ENCODE measurements at places on chromosomes 12 and 14.

DNA sequence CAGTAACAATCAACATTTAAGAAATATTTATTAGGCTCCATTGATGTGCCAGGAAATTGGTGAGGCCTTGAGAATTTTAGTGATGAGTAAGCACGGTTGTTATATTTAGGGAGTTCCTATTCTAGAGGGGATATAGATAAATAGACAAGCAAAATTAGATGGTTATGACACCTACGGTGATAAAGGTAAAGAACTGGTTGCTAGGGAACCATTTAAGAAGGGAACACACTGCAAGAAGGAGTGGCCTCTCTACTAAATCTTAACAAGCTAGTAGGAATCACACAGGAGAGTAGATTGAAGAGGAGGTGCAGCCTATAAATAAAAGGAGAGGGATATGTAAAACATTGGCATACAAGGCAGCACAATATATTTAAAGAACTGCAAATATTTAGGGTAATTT, 155.2 kb downstream of the LRIG3 start:
- DNase-seq, result no peak

- DNase-seq, result no peak
Observed at GRCh38 chr14:36944307-36945010, 227.9 kb downstream of the SLC25A21 start.

DNA sequence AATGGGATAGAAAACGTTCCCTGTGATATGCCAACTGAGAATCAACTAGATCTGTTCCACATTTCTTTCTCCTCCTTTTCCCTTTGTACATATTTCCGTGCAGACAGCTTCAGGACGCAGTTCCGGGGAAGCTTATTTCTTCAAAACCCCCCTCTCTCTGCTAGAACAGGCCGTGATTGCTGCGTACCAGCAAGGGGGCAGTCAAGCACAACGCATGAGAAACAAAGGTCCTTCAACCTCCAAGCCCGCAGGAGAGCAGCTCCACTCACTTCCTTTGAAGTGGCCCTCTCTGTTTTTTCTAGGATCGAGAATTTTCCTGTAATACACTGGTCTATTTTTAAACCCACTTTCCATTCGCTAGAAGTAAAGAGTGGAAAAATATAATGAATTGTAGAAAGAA, 80.8 kb downstream of the ZNF664 start:
- DNase-seq, result peak; percentile 45

GRCh38 chr14:105108516-105108864, 43.3 kb upstream of the GPR132 start:
- no peak for DNase-seq

- DNase-seq, result no peak
Observed at GRCh38 chr12:45584336-45584735, 145.2 kb upstream of the ARID2 start.

- no peak for DNase-seq
Observed at GRCh38 chr12:25866586-25867378, 91.7 kb upstream of the RASSF8 start.

DNA sequence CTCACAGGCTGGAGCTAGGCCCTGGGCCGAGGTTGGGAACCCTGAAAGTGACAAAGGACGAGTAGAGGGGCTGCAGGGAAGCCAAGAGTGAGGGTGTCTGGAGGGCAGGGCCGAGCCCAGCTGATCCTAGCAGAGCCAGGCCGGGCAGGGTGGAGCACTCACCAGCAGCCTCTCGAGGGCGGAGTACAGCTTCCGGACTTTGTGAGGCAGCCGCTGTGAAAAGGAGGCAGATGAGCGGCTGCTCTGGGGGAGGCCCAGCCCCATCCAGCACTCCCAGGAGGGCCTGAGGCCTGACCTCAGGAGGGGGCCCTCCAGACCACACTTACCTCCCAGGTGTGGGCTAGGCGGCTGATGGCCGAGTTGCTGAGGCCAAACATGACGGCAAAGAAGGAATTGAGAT, 14.7 kb upstream of the ENDOU start:
- peak; percentile 67 for DNase-seq

DNA sequence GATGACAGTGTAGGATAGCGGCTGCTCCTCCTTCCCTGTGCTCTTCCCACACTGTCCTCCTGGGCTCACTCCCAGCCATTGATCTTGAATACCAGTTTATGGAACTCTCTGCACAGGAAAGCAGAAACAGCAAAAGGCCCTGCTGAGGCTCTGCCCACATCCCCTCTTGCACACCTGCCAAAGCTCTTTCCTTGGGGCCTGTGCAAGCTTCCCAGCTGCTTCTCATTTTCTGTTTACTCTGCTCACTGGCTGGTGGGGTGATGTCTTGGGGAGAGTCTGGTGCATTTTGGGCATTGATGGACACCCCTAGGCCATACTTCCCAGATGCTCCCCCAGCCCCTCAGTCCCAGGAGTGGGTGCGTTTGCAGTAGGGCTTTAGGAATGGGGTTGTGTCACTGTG, 361.8 kb downstream of the TMEM121 start:
- DNase-seq, result no peak

DNA sequence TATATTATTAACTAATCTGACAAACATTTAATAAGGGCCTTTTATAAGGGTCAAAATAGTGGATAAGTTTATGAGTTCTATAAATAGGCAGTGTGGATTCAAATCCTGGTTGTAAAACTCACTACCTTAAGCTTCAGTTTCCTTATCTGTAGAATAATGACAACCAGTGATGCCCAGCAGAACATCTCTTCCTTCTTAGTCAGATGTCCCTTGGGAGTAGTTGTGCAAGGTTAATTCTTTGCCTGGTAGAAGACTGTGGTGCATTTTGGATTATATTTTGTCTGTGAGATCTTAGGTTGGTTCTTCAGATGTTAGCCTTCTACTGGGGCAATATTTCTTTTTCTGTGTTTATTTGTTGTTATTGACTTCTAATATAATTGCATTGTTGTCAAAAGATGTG, 59.5 kb downstream of the ARID2 start:
- no peak for DNase-seq

DNA sequence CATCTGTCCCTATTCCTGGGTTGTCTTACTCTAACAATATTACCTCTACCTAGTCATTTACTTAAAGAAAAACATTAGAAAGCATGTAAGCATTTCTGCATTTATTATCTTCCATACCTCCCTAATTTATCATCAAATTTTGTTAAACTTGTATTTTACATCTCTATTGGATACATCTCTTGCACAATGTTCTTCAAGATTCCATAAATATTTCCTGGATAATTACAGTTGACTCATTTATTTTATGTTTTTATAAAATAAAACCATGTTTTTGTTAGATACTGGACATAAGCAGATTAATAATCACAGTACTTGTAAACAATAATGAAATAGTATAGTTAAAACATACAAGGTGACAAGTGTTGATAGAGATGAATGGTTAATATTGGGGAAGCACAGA, 209.0 kb downstream of the TMTC3 start:
- no peak for DNase-seq

- DNase-seq, result peak; percentile 7
Observed at GRCh38 chr12:49501895-49502294, 36.9 kb upstream of the KCNH3 start.

GRCh38 chr12:14366209-14367039, 942 bp downstream of the ATF7IP start:
- no peak for DNase-seq

GRCh38 chr12:57451233-57451778, 3.8 kb upstream of the INHBE start:
- DNase-seq, result no peak

- no peak for DNase-seq
Observed at GRCh38 chr12:34124608-34125007, 102.3 kb downstream of the ALG10 start.

GRCh38 chr14:41805633-41806032, 199.0 kb downstream of the LRFN5 start:
- no peak for DNase-seq

DNA sequence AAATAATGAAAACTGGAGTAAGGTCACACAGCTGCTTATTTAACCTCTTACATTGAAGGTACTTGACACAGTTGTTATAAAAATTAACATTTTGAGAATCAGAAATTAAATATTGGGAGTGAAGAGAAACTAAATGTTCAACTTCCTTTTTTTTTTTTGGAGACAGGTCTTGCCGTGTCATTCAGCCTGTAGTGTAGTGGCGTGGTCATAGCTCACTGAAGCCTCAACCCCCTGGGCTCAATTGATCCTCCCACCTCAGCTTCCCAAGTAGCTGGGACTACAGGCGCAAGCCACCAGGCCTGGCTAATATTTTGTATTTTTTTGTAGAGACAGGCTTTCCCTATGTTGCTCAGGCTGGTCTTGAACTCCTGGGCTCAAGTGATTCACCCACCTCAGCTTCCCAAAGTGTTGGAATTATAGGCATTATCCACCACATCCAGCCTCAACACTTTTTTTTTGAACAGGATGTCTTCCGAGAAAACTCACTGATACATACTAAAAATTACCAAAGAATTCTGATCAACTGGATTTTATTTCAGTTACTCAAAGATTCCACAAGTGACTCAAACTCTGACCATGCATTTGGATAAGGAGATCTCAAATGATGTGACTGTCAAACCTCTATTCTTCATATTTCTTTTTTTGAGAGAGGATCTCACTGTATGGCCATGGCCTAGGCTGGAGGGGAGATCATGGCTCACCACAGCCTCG, 35.4 kb downstream of the SGPP1 start:
- DNase-seq, result no peak

DNA sequence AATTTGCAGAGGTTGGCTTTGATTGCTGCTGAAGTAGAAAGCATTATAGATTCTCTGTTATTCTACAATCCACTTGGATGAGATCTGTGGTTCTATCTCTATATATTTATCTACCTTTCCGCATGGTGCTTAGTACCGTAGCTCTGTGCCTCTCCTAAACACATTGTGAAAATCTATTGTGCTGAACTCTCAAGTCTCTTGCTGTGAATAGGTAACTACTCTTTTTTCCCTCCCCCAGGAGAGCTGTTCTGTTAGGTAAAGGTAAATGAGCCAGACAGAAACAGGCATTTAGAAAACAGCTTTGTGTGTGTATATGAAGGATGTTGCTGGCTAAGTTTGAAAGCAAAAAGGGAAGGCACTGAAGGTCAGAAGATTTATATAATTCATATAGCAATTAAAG, 112.6 kb downstream of the BRMS1L start:
- DNase-seq, result no peak

DNA sequence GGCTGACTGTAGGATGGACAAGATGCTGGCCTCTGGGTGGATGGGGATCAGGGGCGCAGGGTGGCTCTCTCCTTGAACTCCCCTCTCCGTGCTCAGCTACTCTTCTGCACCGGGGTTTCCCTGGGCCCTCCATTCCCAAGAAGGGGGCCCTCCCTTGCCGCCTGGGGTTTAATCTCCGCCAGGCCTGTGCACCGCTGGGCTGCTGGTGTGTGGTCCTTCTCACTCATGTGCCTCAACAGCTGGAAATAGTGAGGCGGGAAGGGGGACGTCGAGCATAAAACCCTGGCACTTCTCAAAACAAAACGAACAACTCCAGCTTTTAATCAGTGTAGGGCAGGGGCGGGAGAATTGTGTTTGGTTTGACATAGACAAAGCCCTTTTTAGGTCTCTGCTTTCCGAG, 19.0 kb upstream of the SMOC1 start:
- DNase-seq, result no peak

DNA sequence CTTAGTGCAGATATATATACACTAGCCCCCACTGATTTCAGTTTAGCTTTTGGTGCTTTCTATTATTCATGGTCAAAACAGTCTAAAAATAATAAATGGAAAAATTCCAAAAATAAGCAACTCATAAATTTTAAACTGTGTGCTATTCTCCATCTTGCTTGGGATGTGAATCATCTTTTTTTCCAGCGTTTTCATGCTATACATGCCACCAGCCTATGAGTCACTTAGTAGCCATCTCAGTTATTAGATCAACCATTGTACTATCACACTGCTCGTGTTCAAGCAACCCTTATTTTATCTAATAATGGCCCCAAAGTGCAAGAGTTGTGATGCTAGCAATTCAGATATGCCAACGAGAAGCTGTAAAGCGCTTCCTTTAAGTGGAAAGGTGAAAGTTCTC, 73.9 kb upstream of the KRR1 start:
- no peak for DNase-seq

GRCh38 chr12:67792185-67792584, 143.6 kb downstream of the DYRK2 start:
- DNase-seq, result no peak

DNA sequence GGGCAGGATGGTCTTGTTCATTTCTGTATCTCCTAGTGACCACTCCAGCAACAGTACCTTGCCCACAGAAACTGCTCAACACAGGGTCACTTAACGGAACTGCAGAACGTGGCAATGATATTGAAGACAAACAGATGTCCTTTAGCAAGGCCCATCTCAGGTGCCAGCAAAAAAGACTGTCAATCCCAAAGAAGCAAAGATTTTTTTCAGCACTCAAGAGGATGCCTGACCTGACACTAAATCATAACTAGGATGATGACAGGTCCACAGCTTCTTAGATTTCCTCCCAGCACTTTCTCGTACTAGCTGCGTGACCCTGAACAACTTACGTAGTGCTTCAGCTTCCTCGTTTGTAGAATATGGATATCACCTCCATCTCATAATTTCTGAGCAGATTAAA, 39.4 kb downstream of the ATP2B1 start:
- no peak for DNase-seq

GRCh38 chr12:99151744-99152143, 495.8 kb upstream of the GARIN6 start:
- DNase-seq, result no peak
